ENCODE measurements at places on chromosomes 12 and 14.

- DNase-seq, result no peak
Measured at GRCh38 chr14:65042731-65043372, 56.2 kb downstream of the FNTB start.

DNA sequence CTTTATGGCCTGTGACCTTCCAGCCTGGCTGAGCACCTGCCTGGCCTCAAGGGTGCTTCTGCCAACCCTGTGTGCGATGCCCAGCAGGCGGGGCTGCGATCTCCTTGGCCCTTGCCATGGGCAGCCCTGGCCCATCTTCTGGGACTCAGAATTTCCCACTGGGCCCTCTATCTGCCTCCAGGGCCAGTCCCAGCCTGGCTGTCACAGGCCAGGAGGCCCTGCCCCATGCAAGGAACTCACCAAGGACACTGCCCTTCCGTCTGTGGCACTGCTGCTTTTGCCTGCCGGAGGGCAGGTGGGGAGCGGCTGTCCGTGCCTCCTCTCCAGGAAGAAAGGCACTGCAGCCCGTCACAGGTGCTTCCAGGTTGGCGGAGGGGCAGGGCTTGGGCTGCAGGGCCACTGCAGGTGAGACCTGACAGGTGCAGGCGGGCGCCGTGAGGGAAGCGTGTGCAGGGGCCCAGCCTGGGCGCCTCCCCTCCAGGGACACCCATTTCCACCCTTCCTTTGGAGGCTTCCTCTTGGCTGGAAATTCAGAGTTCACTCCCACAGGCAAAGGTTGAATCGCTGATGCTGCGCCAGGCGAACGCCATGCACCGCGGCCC lies 177.8 kb downstream of the KIF26A start:
- no peak for DNase-seq

DNA sequence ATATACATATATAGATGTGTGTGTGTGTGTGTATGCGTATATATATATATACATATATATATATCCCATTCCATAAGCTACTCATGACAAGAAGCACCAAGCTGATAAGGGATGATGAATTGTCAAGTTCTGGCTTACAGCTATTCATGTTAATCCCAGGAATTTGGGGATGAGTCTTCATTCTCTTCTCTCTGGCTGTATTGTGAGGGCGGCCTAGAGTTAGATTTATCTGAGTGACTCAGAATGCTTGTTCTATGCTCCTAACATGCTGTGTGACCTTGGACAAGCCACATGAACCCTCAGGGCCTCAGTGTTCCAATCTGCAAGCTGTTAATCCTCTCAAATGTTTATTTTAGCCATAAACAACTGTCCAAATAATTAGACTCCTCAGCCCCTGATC lies 749.0 kb downstream of the MED13L start:
- no peak for DNase-seq

DNA sequence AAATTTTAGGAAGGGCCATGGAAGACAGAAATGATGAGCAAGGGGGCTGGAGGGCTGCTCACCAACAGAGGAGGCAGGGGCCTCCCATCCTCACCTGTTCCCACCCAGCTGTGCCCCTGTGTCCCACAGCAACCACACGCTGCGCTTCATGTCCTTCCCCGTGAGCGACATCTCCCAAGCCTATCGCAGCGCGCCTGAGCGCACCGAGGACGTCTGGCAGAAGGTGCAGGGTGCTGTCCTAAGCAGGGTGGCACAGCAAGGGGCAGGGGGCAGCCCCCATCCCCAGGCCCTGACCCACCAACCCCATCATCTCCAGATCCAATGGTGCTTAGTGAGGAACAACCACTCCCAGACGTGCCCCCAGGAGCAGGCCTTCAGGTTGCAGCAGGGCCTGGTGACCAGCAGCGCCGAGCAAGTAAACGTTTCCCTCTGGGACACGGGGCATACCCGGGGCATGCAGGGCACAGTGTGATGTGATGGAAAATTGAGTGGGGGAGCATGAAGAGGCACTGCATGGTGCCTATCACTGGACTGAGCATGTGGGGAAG lies 8.1 kb downstream of the CARMIL3 start:
- no peak for DNase-seq

DNA sequence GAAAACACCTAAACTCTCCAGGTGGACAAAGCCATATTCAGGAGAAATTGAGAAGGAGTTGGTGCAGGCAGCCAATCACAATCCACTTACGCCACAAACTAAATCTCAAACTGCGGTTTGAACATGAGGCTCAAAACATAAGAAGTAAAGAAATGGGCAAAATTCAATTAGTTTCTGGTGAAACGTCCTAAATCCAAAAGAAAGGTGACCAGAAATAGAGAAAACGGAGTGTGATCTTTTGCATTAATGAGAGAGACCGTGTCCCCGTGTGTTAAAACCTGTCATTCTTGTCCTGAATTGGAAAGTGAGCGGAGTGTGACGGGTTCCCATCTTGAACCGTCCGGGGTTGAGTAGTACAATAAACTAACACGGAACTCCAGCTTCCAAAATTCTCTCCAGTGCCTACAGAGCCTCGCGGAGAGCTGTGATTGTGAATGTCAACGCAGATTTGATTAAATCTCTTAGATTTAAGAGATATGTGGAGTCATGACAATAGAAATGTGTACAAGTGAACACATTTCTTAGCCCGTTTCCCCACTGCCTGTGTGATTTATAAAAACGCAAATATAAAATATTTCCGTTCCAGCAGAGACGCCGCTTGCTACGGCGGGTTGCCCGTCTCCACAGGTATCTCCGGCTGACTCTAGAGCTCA lies 595 bp upstream of the METAP2 start:
- DNase-seq, result no peak

DNA sequence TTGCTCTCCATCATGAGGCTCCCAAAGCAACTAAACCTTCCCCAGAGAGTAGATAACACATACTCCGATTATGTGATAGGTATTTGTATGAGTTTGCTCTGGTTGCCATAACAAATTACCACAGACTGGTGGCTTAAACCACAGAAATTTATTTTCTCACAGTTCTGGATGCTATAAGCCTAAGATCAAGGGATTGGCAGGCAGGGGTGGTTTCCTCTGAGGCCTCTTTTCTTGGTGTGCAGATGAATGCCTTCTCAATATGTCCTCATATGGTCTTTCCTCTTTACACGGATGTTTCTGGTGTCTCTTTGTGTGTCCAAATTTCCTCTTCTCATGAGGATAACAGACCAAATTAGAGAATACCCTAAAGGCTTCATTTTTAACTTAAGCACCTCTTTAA lies 285.8 kb upstream of the GRIP1 start:
- DNase-seq, result no peak

GRCh38 chr14:102772781-102773570 lies 4.3 kb upstream of the TRAF3 start:
- DNase-seq, result no peak

DNA sequence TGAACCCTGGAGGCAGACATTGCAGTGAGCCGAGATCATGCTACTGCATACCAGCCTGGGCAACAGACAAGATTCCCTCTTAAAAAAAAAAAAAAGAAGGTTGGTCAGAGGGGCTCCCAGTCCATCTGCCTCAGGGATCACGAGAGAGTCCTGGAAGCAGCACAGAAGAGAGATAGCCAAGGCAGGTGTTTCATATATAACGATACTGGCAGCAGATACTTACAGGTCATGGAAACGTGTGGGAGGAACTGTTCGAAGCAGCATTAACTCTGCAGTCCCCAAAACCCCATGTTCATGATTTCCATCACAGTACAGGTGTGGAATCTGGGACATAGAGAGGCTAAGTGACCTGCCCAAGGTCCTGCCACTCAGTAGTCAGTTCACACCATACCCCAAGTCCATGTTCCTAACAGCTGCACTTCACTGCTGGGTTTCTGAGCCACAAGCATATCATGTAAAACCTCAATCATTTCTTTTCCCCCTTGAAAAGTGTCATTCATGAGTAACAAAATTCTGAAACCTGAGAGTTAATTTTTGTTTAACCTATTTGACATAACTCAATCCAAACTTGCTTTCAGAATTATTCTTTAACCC lies 16.7 kb downstream of the CDK2AP1 start:
- no peak for DNase-seq

DNA sequence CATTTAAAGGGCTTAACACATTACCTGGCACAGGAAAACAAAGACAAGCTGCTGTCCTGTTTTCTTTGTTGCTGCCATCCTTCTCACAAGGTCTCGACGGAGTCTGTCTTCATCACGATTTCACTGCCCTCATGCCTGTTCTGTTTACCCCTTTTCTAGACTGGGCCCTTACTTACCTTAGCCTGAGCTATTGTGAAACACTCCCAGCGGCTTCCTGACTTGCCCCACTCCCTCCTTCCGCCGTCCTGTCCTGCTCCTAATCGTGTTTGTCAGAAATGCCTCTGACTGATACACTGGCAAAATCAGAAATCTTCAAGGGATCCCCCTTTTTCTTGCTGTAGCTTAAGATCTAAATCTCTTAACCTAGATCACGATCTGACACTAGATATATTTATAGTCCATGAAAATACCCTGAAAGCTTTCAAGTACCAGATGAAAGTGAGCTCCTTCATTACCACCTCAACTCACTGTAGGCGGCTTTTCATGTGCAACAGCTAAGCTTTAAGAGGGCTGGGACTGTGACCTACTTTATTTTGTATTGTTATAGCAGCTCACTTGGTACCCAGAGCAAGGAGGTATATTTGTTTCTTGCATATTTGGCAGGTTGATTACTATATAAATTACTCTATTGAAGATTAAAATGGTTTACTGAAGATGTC lies 32.1 kb downstream of the TECPR2 start:
- DNase-seq, result no peak

- DNase-seq, result no peak
Measured at GRCh38 chr12:132305991-132306884, 23.2 kb downstream of the GALNT9 start.

- no peak for DNase-seq
Measured at GRCh38 chr12:71763677-71764379, 9.2 kb downstream of the RAB21 start.

- no peak for DNase-seq
Measured at GRCh38 chr14:86892152-86892956, 1100.6 kb downstream of the GALC start.

- DNase-seq, result no peak
Measured at GRCh38 chr12:788288-788687, 35.9 kb downstream of the WNK1 start.

DNA sequence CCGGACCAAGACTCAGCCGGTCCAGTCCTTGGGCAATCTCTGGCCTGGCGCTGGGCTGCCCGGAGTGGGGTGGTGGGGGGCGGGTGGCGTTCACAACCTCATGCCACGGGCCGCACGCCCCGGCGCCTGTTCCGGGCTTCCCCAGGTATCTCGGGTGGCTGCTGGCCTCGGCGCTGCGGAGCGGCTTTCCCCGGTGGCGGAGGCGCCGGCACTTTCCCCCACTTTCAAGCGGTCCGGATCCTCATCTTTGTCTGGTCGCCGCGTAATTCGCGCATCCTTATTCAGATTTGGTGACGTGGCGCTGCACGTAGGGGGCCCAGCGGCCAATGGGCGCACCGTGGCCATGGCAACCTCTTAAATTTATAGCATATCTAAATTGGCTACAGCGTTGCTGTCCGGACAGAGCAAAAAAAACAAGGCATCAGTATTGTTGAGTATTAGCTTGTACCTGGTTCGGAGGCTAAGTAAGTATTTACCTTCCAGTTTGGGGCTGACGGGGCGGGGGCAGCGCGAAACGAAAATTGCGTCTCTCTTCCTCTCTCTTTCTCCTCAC lies at the start of gene LHX5:
LHX5 (minus strand) TSS at position 253 of the 553 bp plus-strand sequence. CDS start 373 bp downstream, outside the sequence.
- no peak for DNase-seq

DNA sequence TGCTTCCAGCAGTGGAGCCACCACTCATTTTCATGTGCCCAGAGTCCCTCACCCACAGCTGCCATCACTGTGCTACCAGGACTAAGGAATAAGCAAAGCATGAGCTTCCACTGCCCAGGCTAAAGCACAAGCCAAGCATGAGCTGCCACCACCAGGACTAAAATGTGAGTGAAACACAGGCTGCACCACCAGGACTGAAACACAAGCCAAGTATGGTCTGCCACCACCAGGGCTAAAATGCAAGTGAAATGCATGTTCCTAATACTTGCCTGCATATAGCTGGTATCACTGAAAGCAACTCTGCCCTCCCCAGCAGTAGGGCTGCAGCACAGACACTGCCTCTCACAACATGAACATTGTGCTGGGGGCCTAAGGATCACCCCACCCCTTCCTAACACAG lies 30.0 kb downstream of the CEP83 start:
- DNase-seq, result no peak

DNA sequence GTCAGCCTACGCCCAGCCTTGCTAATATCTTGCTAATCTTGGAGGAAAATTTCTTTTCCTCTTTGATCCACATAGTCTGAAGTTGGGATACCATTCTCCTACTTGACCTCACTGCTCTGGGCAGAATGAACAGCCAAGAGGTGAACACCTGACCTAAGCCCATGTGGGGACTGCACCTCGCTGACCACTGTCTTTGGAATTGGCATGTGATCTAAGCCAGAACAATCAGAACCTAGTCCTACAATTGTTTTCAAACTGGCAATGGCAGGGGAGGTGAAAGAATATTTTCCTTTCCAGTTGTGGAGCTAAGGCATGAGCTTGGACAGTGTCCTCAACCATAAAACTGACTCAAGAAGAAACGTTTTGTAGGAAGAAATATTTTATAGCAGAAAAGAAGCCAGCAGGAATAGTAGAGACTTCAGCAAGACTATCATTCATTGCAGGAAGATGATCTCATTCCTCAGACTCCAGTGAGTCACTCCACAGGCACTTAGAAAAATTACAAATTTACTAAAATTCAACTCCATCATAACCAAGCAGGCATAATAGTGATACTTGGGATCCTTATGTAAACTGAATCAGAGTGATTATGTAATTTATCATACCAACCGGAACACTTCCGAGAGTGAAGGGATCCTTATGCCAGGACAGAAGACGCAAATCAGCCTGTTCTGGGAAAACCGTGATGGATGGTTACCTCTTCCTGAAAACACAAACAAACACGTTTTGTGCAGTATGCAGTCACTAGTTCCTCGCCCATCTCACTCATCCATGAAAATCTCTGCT lies 14.7 kb downstream of the PTPRO start:
- DNase-seq, result no peak

DNA sequence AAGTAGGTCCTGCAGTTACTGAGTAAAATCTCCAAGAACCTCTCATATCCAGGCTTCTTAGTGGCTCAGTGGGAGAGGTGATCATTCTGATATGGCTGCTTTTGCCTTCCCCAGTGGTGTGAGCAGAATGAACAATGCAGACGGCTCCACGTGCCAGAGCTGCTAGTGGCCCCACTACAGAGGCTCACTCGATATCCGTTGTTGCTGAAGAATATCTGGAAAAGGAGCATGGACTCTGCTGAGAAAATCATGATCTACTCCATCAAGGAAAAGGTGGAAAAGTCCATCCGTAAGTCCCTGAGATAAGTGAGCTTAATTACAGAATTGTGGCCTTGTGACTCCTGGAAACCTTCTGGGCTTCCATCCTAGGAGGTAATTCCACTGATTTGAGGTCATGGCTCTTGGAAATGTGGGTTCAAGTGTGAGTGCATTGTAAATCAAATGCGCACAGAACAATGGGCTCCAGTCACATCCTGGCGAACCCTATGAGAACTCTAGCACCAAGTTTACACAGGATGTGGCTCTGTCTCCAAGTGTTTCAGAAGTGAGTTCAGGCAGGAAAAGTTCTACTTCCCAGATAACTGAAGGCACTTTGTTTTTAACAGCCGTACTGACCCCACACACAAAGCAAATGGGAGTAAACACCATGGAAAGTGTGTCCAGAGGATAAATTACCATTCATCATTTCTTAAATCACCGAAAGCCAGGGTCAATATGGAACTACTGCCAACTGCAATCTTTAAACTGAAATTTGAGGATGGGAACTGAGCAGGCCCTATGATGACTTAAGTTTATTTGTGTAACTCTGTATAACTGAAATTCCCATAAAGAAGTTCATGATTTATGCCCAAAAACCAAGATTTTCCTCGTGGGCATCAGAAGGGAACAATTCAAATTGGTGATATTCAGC lies 51.4 kb downstream of the PLEKHG7 start:
- DNase-seq, result no peak
